CD4-positive, CD25-positive, alpha-beta regulatory T cell (primary cell): ENCODE measurements at places on chromosomes 11 and 22. TPM values are rescaled to one million over a fixed set of nuclear protein-coding genes. Genes with fewer than 3 reads are reported as not detected.

- H3K27ac ChIP-seq: no peak overlapping the region
- H3K4me3 ChIP-seq: no peak overlapping the region
- no peaks in the 10 kb centered on the region for H3K36me3 ChIP-seq
- no peaks in the 10 kb centered on the region for H3K4me1 ChIP-seq
- no peaks in the 10 kb centered on the region for H3K27me3 ChIP-seq
Measured at GRCh38 chr11:94708642-94709041, 59.5 kb upstream of the AMOTL1 start.

DNA sequence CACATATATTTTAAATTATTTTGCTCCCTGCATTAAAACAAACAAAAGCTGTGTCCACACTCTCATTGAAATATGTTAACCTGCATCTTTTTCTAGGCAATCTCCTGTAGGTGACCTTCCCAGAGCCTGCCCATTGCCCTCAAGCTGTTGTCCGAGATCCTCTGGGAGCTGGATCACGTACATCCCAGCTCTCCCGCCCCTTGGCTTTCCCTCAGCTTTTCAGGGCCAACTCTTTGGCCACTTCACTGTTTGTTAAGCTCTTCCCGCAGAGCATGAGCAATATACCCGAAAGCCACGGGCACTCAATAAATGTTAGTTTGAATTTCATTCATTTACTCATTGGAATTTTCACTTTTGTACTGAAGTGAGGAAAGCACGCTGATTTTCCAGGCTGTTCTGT, 32.2 kb downstream of the ELMOD1 start:
- H3K27me3 ChIP-seq: peaks cover 15% of the 10 kb centered on the region
- DNase-seq: no peak
- H3K4me3 ChIP-seq: no peak overlapping the region
- H3K36me3 ChIP-seq: no peaks in the 10 kb centered on the region
- H3K4me1 ChIP-seq: no peaks in the 10 kb centered on the region

Gene FGF19
- total RNA-seq: not detected

- no peak overlapping the region for H3K4me3 ChIP-seq
- DNase-seq: no peak
- H3K27ac ChIP-seq: no peak overlapping the region
- peaks cover 7% of the 10 kb centered on the region for H3K4me1 ChIP-seq
Measured at GRCh38 chr11:77879218-77879617, 58.3 kb downstream of the AAMDC start.

DNA sequence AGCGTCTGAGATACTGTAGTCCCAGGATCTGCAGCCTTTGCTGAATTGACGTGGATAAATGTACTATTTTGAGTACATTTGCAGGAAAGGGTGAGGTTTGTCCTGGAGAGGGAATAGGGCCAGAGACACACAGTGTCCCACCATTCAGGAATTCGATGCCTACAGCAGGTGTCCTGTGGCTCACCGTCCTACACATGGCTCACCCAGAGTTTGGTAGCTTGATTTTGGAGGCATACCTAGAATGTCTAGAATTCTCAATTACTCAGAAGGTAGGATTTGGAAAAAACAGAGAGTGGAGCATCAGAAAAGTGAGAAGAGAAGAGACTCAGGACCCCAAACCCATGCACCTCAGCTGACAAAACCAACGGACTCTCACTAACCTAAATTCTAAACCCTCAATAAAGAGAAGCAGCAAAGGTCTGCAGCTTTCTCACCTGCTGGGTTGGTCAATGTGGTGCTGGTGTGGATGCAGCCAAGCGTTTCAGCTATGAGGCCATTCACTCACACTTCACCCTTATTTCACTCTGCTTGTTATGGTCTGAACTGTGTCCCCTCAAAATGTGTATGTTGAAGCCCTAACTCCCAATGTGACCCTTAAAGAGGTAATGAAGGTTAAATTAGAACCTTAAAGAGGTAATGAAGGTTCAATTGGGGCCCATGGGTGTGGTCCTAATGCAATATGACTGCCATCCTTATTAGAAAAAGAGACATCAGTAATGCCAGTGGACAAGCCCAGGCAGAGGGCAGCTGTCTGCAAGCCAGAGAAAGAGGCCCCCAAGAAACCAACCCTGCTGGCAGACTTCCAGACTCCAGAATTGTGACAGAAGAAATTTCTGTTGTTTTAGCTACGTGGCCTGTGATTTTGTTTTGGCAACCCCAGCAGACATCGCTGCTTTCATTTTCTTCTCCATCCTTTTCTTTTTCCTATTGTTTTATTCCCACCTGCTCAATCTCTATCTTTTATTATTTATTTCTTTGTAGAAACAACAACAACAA, 187.8 kb downstream of the SNX19 start:
- H3K4me1 ChIP-seq: no peaks in the 10 kb centered on the region
- H3K36me3 ChIP-seq: no peaks in the 10 kb centered on the region
- H3K27me3 ChIP-seq: no peaks in the 10 kb centered on the region
- H3K27ac ChIP-seq: no peak overlapping the region
- DNase-seq: no peak
- no peak overlapping the region for H3K4me3 ChIP-seq
